Spleen (tissue), 13 donors: ENCODE measurements at places on chromosomes 12 and 14. TPM values are rescaled to one million over a fixed set of nuclear protein-coding genes. Genes with fewer than 3 reads are reported as not detected.

DNA sequence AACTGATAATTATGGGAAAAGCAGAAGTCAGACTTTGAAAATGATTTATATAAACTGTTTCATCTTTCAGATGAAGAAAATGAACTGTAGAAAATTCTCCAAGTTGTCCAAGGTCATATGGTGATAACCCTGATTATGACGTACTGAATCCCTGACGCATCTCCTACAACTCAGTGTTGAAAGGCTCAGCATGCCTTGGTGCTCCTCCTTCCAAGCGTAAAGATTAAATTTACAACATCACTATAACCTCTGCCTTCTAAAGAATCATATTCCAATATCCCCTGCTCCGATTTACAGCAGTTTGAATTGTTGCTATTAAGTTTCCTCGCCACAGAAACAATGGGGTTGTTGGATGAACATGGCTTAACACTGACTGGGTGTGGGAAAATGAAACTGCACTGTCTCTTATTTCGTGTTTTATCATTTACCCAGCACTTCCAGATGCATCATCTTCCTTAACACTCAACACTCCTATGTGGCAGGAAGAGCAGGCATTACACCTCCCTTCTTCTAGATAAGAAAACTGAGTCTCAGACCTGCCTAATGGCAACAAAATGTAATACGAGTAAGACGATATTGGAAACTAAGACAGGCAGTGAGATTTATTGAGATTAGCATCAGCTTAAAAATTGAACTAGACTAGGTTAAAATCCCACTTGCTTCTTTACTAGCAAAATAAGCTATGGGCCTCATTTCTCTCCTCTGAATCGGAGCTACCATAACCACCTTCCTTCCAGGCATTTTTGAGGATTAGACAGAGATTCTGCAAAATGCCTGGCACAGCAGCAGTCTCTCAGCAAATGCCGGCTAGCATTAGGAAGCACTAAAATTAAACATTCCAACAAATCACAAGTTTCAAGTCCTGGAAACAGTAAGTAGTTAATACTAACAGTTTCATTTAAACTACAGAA is 74.2 kb downstream of the PPM1H start:
- H3K36me3 ChIP-seq = no peaks in the 10 kb centered on the region
- DNase-seq = no peak
- no peaks in the 10 kb centered on the region for H3K27me3 ChIP-seq
- H3K4me3 ChIP-seq = no peak overlapping the region

DNA sequence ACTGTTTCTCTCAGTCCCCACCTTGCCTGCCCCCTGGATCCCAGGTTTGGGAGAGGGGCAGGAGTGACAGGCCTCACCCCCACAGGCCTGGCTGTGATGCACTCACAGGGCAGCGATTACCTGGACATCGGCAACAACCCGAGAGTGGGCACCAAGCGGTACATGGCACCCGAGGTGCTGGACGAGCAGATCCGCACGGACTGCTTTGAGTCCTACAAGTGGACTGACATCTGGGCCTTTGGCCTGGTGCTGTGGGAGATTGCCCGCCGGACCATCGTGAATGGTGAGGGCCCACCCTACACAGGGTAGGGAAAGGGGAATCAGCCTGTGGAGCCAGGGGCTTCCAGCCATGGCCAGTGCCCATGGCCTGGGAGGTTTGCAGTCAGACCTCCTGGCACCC is 8.6 kb downstream of the ACVRL1 start:
- peaks cover 18% of the 10 kb centered on the region for H3K36me3 ChIP-seq
- H3K27ac ChIP-seq = no peak overlapping the region
- no peak overlapping the region for H3K4me3 ChIP-seq
- H3K27me3 ChIP-seq = no peaks in the 10 kb centered on the region
- peaks cover 31% of the 10 kb centered on the region for H3K4me1 ChIP-seq
- no peak for DNase-seq

DNA sequence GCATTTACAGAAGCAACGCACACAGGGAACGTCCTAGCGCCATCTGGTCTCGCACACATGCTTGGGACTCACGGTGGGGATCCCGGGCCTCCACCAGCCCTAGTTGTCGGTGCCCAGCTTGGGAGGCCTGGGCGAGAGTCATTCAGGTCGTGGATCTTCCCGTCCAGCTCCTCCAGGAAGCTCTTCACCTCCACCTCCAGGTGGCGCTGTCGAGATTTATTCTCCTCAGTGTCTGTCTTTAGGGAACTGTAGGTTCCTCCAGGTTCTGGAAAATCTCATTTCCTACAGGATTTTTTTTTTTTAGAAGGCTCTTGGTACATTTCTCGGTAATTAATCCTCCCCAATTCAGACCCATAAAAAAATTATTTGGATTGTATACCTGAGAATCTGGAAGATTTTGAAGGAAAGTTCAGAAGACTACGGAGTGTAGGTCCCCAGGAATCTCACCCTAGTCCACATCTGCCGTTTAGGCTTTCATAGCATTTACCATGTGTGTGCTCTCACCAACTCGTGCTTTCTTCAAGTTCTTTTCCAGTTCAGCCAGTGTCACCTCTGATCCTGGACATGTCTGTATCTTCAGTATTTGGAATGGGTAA is 910.0 kb downstream of the TMEM121 start:
- no peak overlapping the region for H3K27ac ChIP-seq
- H3K36me3 ChIP-seq = no peaks in the 10 kb centered on the region
- H3K4me3 ChIP-seq = no peak overlapping the region
- no peaks in the 10 kb centered on the region for H3K4me1 ChIP-seq
- DNase-seq = peak; percentile 66

DNA sequence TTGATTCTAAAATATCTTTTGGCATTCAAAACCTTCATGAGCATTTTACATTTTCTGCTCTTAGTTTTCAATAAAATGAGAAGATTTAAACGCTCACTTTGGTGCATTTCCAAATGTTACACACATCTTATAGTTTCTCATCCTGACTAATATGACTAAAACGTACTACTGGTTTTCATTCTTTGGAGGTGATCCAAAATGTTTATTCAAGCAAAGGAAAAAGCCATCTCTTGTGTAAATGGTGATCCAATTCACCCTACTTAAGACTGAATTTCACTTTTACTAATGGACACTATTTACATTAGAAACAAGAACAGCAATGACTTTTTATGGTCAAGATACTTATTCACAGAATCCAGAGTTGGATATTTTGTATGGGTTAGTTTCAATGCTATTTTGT is 86.6 kb downstream of the KITLG start:
- H3K36me3 ChIP-seq = no peaks in the 10 kb centered on the region
- H3K27me3 ChIP-seq = no peaks in the 10 kb centered on the region
- no peak for DNase-seq

- H3K4me1 ChIP-seq = peaks cover 15% of the 10 kb centered on the region
- no peak overlapping the region for H3K4me3 ChIP-seq
Observed at GRCh38 chr14:101078892-101079221, 175.3 kb upstream of the RTL1 start.

DNA sequence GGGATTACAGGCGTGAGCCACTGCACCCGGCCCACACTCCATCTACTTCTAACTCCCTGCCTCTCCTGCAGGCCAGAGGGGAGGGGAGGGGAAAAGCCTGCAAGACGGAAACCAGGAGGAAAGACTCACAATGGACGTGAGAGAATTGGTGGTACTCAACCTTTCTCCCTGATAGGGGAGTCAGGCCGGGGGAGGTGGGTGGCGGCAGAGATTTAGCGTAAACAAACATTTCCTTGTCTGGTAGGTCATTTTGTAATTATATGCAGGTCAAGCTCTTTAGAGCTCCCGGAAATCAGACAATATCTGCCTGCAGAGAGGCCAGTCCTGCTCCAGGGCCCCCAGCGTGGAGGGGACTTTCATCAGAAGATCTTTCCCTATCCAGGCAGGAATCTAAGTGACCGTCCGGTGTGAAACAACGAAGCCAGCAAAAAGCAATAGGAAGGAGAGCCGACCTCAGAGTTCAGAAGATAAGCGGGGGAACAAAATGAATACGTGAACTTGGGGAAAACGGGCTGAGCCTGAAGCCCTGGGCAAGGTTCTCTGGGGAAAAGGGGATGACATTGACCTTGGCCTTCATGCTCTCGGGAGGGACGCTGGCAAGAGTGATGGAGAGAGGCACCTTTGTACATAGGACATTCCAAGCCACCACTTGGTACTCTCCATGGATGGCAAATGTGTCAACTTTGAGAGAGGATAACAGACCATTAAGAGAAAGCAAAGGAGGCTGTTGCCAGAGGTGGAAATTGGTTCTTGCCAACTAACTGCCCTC is 62.3 kb downstream of the SPRING1 start:
- peaks cover 40% of the 10 kb centered on the region for H3K4me1 ChIP-seq
- H3K27me3 ChIP-seq = no peaks in the 10 kb centered on the region
- peak overlapping the region; percentile 26 for H3K27ac ChIP-seq

DNA sequence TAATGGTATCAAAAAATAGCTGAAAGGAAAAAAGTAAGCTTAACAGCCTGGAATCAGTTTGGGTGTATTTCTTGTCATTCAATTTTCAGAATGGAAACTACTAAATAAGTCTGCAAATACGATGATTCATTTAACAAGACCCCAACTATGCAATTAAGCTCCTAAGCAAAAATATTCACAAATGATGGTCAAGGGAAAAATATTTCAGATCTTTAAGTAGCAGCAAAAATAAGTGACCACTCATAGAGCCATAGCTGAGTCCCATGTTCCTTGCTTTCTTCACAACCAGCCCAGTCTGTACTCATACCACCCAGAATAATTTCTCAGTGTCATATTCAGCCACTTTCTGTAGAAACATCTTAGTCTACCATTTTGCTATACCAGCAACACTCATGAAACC is 185.4 kb downstream of the PPM1H start:
- no peak for DNase-seq
- H3K4me1 ChIP-seq = peaks cover 1% of the 10 kb centered on the region
- H3K27me3 ChIP-seq = no peaks in the 10 kb centered on the region

Gene HOTAIR
- total RNA-seq = not detected

Gene RARG
- total RNA-seq = 14.4 TPM

Gene CRADD
- 56.3 TPM for total RNA-seq

Gene TEP1
- total RNA-seq = 55.1 TPM

Gene GPR33
- total RNA-seq = not detected
